CD4-positive, alpha-beta T cell treated with Interleukin-6 at 100 ng/mL for 8 hours (primary cell): ENCODE measurements at places on chromosomes 12 and 14.

- DNase-seq, result no peak
Measured at GRCh38 chr12:111773801-111774551, 7.2 kb downstream of the ALDH2 start.

DNA sequence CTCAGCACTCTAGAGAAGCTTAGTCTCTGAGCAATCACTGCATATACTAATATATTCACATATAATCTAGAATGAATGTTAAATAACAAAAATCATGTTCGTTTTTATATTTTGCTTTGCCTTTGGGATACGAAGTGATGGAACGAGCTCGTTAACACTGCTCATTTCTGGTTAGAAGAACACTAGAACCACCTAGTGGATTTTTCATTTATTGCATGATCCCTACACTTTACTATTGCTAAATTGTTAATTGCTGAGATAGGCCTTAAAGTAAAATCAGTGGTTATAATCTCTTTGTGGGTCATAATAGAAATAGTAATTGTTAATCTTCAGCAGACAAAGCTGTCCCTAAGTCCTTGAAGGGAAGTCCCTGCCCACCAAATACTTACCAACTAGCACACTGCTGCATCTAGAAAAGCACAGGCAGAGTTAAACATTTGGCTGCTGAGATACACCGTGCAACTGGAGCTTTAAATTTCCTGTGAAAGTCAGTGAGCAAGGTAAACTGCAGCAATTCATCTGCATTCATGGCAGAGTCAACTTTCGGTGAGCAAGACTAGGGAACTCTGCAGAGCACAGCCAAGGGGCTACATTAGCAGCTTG, 353.7 kb downstream of the APAF1 start:
- DNase-seq, result no peak

DNA sequence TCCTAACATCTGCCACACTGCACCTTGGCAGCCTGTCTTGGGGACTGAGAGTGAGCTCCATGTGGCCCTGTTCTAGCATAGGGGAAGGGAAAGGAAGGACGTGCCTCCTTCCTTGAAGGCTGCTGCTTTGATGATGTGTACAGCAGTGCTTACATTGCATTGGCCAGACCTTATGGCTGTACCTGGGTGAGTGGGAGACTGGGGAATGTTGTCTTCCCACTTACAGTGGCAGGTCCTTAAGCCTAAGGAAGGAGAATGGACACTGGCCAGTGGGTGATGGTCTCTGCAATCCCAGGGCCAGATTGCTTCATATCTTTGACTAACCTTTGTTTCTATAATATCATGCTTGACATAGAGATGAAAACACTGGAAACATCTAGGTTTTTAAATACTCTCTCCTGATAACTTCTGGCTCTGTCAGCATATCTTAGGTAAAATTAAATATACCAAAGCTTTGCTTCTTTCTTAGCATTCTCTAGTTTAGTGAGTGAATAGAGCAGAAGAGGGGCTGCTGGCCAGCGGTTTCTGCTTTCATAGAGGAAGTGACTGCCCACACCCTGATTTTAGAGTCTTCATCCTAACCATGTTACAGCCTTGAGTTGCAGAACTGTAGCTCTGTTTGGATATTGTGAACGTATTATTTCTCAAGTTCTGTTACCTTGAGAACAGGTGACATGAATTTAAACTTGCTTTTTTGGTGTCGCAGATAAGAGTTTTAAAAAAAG, 27.2 kb downstream of the KLC1 start:
- DNase-seq, result no peak

- DNase-seq, result no peak
Measured at GRCh38 chr12:95200128-95200894, 17.0 kb downstream of the FGD6 start.

- no peak for DNase-seq
Measured at GRCh38 chr12:64494998-64495729, 43.2 kb downstream of the TBK1 start.

- DNase-seq, result peak; percentile 45
Measured at GRCh38 chr12:122834921-122835749, at the start of gene HIP1R. Gene HIP1R, plus strand, starts transcription at chr12:122835457. Its CDS starts 94 bp downstream, at chr12:122835551.

DNA sequence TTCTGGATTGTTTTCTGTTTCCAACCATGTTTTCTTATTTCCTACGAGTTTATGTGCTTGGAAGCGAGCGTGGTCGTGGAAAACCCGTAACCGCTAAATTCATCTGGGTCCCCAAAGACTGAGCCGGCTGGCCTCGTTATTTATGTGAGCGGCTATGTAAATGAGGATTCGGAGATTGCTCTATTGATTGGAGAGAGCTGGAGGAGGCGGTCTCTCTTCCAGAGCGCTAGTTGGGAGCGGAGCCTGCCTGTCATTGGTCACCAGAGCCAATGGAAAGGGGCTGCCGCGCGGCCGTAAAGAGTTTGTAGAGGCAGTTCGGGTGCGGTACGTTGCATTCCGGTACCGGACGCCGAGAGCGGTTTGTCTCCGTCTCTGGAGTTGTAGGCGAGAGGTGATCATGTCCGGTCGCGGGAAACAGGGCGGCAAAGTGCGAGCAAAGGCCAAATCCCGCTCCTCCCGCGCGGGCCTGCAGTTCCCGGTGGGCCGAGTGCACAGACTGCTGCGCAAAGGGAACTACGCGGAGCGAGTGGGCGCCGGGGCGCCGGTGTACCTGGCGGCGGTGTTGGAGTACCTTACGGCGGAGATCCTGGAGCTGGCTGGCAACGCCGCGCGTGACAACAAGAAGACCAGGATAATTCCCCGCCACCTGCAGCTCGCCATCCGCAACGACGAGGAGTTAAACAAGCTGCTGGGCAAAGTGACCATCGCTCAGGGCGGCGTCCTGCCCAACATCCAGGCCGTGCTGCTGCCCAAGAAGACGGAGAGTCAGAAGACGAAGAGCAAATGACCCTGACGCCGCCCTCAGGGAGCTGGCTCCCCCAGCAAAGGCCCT, 29.0 kb downstream of the WBP11 start:
- DNase-seq, result peak; percentile 92

DNA sequence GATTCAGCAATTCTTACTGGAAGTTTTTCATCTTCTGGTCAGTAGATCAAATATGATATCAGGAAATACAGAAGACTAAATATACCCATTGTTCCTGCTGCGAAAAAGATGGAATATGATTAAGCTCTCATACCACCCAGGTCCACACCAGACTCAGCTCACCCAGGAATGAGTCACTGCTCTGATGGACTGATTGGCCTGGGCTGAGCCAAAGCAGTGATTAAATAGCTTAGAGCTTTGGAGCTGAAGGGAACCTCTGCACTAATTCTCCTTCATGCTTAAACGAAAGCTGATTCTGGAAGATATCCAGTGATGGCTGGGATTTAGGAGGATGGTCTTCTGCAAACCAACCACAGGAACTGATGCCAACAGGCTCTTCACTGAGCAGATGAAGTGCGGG, 62.0 kb upstream of the SYT1 start:
- DNase-seq, result no peak

GRCh38 chr12:15155271-15155670, 65.9 kb downstream of the RERG start:
- no peak for DNase-seq

DNA sequence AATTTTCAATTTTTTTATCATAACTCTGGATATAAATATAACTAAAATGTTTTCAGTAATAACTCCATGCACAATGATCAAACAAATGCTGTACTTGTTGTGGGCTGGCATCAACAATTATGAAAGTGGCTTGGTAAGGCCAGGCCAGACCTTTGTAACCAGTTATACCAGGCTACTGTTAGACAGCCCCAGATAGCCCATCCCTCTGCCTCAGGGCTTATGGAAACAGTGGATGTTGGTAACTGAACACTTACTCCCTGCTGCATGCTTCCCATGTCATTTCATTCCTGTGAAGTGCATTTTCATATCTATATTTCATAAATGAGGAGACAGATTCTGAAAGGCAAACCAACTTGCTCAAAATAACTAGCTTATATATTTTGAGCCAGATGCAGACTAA, 195.0 kb downstream of the SYT1 start:
- DNase-seq, result no peak

- DNase-seq, result no peak
Measured at GRCh38 chr12:1737652-1738286, 46.9 kb downstream of the ADIPOR2 start.

- no peak for DNase-seq
Measured at GRCh38 chr12:100265732-100266584, 921 bp downstream of the DEPDC4 start.

- peak; percentile 4 for DNase-seq
Measured at GRCh38 chr12:116959845-116960514, 49.2 kb downstream of the FBXW8 start.

DNA sequence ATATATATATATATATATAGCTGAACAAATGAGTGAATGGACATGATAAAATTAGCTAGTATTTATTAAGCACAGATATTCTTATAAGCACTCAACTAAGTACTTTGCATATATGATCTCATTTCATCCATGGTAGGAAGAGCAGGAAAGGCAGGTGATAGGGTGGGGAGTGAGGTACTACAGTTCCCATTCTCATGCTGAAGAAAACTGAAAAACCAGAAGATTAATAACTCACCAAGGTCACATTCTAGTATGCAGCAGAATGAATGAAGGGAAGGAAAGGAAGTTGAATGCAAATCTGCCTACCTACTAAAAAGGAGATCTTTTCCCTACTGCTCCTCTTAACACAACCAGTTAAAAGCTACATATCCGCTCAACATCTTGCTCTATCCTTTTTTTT, 298.1 kb upstream of the TMPO start:
- DNase-seq, result no peak

GRCh38 chr14:84670796-84671195, 859.1 kb upstream of the FLRT2 start:
- no peak for DNase-seq

DNA sequence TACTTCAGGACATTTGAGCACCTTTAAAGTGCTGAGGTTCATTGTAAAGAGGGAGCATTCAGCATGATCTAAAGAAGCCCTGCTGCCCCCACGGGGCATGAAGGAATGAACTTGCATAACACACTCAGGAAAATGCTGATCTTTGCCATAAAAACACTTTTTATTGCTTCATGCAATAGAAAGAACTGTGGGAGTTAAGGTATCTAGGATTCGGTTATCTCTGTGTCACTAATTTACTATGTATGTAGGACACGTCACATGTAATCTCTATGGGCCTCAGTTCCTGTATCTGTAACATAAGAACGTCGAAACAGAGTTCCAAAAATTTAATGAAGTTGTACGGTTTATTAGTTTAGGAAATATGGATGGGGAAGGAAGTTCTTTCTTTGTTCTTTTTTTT, 33.0 kb downstream of the BTBD7 start:
- no peak for DNase-seq

DNA sequence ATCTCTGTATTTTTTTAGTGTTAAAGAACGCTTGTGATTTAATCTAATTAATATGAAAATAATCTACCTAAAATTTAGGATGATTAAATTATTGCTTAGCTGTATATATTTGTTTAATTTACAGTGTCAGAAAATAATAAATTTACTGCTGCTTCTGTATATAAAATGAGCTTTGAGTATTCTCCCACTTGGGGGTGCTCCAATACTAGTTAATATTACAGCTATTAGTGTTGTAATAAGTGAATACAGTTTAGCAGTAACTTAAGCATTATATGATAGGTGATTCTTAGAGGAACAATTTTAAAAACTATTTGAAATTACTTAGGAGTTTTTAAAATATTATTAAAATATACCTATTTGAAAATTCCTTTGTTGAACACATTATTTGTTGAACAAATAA, 62.2 kb downstream of the PAPOLA start:
- DNase-seq, result no peak

DNA sequence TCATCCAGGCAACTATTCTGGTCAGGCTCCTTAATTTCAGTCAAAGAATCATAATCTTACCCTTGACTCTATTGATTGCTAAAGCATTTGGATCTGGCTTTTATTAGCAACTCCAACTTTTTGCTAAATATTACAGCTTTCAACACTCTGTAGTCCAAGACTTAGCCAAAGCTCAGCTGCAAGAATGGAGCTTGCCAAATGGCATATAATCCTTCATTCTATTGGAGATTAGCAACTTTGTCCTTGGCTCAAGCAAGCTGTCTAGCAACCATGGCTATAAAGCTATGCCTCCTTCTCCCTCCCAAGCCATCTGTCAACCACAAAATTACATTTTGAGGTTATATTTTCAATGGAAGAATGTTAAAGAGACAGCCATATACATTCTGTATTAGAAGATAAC, 23.1 kb upstream of the NID2 start:
- no peak for DNase-seq
